RPMI8226 (cell line): ENCODE measurements at places on chromosomes 1 and 21.

DNA sequence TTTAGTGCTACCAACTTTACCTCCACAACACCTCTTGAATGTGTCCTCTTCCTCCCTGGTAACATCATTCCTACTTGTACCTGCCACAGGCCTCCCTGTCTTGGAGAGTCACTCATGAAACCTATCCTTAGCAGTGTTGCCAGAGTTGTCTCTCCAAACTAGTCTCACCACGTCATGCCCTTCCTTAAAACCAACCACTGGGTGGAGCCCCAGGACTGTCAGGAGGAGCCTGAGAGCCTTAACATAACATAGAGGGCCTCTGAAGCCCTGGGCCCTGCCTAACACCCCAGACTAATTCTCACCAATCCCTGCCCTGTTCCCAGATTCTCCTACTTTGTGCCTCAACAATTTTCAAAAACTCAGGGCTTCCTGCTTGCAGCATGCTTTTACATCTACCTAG lies 65.3 kb downstream of the ZNF697 start:
- peak; percentile 19 for DNase-seq

DNA sequence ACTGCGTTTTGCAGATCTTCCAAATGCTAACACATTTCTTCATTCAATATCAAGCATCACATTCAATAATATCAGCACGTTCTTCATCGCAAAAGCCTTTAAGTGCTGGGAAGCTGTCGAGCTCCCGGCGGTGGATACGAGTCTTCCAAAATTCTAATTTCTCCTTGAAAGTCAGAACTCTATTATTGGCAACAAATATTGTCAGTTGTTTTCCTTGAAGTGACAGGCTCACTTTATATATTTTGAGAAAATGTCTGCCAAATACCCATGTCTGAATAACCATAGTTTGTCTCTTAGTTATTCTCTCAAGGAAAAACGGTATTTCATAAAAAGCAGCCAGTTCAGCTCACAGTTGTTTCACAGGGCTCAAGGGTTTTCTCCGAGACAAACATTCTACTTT lies 226.2 kb upstream of the C1orf174 start:
- DNase-seq: no peak

DNA sequence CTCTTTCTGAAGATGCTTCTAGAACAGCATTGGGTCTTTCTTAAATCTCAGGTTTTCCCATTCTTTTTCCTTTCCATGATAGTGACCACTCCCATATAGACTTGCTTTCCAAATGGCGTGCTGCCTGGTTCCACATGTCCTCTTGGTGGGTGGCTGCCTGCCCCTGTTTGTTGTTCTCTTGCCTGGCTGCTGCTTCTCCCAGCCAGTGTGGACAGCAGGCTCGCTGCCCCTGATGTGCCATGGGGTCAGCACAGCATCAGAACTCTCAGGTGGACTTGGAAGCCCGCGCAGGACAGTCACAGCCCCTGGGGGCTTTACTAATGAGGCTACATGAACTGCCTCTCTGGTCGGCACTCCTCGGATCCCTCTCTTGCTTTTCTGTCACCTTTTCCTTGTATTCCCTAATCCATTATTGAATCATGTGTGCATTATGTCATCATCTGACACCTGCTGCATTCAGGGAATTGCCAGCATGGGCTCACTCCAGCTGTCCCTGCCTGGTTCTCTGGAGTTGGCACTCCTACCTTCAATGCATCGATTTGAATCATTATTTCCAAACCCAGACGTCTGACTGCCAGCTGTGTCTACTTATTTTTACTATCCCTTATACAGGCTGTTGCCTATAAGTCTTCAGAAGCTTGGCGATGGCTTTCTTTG lies 100.5 kb upstream of the COA6 start:
- no peak for DNase-seq

DNA sequence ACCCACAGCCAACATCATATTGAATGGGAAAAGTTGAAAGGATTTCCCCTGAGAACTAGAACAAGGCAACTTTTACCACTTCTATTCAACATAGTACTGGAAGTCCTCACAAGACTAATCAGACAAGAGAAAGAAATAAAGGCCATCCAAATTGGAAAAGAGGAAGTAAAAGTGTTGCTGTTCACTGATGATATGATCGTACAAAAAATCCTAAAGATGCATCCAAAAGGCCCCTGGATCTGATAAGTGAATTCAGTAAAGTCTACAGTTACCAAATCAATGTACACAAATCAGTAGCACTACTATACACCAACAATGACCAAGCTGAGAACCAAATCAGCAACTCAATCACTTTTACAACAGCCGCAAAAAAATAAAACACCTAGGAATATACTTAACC lies 28.3 kb downstream of the RAB3GAP2 start:
- DNase-seq: no peak

DNA sequence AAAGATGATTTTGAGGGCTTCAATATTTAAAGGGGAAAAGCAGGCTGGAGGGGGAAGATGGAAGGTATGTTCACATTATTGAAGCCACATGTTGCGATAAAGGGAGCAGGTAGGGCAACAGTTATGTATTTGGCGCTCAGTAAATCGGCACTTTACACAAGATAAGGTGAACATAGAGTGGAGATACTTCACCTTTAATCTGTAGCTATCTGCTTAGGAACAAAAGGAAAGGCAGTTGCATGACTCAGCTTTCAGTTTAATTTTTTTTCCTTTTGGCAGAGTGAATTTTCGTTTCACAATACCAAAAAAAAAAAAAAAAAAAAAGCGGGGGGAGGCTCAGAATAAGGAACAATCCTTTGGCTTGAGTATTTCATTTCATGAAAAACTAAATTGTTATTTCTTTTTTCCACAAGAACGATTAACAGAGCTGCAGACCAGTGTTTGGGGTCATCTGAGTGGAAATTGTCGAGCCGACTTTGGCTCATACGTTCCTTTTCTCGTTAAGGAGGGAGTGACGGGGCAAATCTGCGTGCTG lies 1.1 kb upstream of the COQ8A start:
- DNase-seq: peak; percentile 40

DNA sequence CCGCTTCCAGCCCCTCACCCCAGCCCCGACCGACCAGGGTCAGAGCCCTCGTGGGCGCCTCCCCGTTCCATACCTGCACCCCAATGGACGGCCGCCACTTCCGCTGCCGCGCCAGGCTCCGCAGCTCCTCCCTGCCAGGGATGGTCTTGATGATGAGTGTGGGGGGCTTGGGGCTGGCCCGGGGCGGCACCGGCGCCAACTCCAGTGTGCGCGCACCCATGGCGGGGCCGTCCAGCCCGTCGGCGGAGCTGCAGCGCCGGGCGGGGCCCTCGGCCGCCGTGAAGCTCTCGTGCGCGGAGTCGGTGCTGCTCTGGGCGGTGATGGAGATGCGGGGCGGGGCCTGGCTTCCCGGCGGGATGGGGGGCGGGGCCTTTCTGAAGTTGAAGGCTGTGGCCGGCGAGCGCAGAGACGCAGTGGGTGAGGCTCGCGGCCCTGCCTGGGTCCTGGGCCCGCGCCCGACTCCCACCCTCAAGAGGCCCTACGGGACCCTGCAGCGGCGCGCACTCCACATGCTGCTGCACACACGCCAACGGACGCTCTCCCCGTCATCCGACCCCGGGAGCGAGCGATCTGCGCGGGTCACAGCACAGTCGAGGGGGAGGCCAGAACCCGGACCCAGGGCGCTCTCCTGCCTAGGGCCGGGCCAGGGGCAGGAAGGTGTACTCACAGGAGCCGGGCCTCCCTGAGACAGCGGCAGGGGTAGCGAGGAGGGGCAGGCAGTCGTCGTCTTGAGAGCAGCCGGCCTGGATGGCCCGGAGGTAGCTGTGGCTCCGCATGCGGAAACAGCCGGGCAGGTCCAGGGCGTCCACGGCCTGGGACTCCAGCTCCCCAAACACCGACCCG lies 26.1 kb upstream of the SMIM12 start:
- DNase-seq: no peak

DNA sequence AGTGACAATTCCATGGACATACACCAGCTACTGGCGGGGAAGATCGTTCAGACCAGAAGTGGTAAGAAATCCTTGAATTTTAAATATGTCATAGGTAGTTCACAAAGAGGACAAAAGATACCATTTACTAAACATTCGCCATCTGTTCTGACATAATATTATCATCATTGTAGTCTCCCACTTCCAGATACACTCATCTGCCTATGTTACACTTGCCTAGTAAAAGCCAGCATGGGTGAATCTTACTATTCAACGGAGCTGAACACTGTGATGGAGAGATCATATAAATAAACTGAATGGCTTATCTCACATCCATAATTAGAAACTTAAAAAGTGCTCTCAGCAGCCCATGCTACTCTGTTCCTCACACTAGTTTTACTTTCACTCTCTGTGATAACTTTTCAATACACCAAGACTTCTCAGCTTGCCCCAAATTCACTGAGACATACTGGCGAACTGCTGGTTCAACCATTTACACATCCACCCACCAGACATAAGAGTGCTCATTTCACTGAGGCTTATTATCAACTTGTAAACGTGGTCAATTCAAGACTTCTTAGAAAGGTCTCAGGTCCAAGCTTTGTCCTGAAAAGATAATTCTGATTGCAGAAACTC lies 463 bp upstream of the PRRC2C start:
- no peak for DNase-seq

GRCh38 chr1:209901211-209901610 lies 36.8 kb upstream of the SYT14 start:
- no peak for DNase-seq

- DNase-seq: no peak
Measured at GRCh38 chr1:70112838-70113237, 92.5 kb downstream of the LRRC40 start.

DNA sequence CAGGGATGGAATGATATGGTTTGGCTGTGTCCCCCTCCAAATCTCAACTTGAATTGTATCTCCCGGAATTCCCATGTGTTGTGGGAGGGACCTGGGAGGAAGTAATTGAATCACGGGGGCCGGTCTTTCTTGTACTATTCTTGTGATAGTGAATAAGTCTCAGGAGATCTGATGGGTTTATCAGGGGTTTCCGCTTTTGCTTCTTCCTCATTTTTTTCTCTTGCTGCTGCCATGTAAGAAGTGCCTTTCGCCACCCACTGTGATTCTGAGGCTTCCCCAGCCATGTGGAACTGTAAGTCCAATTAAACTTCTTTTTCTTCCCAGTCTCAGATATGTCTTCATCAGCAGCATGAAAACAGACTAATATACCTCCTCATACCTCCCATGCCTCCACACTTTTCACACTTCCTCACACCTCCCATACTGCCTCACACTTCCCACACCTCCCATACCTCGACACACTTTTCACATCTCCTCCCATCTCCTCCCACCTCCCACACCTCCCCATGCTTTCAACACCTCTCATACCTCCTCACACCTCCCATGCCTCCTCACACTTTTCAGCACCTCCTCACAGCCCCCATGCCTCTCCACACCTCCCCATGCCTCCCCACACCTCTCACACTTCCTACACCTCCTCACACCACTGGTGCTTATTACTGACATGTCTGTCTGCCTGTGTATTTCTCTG lies 21.3 kb downstream of the GPR137B start:
- no peak for DNase-seq

- DNase-seq: no peak
Measured at GRCh38 chr1:89659322-89660081, 26.6 kb downstream of the LRRC8C start.

DNA sequence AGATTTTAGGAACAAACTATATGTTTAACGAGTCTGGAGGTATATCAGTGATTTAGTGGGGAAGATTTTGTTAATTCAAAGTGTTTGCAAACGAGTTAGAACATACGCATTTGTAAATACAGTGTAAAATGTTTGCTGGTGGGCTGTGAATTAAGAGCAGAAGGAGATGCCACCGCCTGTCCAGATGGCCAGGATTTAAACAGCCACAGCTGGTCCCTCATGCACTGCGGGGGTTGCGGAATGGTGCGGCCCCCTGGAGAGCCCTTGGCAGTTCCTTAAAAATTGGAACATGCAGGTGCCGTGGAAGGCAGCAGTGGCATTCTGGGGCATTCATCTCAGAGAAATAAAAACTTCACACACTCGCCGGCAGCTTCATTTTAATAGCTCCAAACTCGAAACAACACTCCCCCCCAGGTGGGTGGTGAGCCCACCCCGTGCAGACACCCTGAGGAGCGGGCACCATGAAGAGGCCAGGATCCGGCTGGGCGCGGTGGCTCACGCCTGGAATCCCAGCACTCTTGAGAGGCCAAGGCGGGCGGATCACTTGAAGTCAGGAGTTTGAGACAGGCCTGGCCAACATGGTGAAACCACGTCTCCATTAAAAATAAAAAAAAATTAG lies 3.5 kb upstream of the C1orf159 start:
- DNase-seq: no peak

DNA sequence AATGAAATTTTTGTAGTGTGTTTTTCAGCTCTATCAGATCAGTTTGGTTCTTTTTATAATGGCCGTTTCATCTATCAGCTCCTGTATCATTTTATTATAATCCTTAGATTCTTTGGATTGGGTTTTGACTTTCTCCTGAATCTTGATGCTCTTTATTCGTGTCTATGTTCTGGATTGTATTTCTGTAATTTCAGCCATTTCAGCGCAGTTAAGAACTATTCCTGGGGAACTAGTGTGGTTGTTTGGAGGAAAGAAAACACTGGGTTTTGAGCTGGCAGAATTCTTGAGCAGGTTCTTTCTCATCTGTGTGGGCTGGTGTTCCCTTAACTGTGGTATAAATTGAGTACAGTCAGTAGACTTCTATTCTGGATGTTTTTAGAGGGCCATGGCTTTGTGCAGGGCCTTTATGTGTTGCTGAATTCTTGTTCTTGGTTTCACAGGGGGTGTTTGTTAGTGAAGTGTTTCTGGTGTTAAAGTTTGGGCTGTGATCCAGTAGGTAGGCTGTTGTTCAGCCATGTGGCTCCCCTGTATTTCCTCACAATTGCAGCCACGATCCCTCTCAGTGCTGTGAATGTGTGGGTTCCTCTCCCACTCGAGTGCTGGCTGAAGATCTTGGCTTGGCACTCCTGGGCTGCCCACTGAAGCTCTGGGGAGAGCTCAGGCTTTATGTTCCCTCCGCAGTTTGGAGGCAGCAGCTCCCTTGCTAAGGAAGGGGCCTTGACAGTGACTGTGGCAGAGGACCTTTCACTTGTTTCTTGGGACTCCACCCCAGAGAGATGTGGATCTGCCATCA lies 56.0 kb upstream of the CCDC190 start:
- no peak for DNase-seq

DNA sequence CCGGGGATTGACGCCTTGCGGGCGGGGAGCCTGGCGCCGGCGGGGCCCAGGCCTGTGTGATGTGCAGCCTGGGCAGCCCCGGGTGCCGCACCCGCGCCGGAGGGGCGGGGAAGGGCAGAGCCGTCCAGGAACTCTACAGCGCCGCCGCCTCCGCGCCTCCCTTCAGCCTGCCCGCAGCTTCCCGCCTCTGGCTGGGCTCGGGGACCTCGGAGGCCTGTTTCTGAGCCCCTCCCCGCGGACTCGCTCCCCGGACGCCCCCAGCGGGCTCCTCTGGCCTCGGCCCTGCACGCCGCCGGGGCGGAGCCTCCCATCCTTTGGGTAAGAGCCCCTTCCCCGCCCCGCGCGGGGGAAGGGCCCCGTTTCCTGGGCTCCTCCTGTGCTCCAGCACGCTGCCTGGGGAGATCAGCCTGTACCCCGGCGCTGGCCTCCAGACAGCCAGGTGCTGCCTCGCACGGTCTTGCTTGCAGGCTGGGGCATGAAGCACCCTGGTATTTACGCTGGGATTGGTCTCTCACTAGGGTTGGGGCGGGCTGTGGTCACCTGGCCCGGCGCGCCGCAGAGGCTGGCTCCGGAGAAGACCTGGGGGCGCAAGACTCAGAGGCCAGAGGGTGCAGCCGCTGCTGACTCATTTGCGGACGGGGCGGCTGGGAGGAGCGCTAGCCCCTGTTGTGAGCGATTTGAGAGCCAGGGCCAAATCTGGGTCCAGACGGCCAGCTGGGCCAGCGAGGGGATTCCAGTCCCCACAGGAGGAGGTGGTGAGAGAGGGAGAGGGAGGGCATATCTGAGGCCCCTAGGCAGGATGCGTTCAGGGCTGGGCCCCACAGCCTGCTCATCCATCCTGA lies 5.7 kb upstream of the ACOT11 start:
- DNase-seq: peak; percentile 81
